B cell (primary cell): ENCODE measurements at places on chromosomes 5 and 9. TPM values are rescaled to one million over a fixed set of nuclear protein-coding genes. Genes with fewer than 3 reads are reported as not detected.

DNA sequence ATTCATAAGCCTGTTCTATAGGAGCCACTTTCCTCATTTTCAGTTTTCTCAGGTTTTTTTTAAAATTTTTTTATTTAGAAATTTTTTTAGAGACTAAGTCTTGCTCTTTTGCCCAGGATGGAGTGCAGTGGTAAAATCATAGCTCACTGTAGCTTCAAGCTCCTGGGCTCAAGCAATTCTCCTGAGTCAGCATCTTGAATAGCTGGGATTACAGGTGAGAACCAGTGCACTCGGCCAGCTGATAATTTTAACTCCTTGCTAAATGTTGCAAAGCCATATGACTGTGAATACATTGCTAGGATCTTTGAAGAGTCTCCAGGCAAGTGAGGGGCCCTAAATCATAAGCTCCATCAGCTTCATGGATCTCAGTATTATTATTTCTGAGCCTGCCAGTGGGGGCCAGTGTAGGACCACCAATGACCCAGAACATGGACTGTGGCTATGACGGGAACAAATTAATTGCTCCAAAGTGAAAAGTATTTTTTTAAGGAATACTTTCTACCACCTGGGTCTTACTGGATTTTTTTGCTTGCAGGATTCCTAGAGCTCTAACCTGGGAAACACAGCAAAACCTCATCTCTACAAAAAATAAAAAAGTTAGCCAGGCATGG, 5.7 kb upstream of the GAPVD1 start:
- H3K27ac ChIP-seq = no peak overlapping the region
- H3K4me3 ChIP-seq = no peak overlapping the region
- H3K36me3 ChIP-seq = no peaks in the 10 kb centered on the region
- no peaks in the 10 kb centered on the region for H3K27me3 ChIP-seq
- no peak for DNase-seq
- H3K4me1 ChIP-seq = peaks cover 4% of the 10 kb centered on the region

GRCh38 chr5:169657127-169657526, 20.1 kb downstream of the DOCK2 start:
- peaks cover 4% of the 10 kb centered on the region for H3K36me3 ChIP-seq
- H3K4me3 ChIP-seq = no peak overlapping the region
- H3K27me3 ChIP-seq = no peaks in the 10 kb centered on the region
- no peaks in the 10 kb centered on the region for H3K4me1 ChIP-seq

- no peak overlapping the region for H3K27ac ChIP-seq
- peak; percentile 49 for DNase-seq
- peaks cover 5% of the 10 kb centered on the region for H3K27me3 ChIP-seq
- no peaks in the 10 kb centered on the region for H3K4me1 ChIP-seq
Measured at GRCh38 chr9:78369639-78370219, 72.8 kb downstream of the PSAT1 start.

- no peaks in the 10 kb centered on the region for H3K36me3 ChIP-seq
- no peaks in the 10 kb centered on the region for H3K4me1 ChIP-seq
- no peak overlapping the region for H3K4me3 ChIP-seq
- H3K27me3 ChIP-seq = peaks cover 2% of the 10 kb centered on the region
Measured at GRCh38 chr5:147504535-147504934, 5.3 kb downstream of the DPYSL3 start.

GRCh38 chr5:167217097-167217743, 1074.2 kb upstream of the WWC1 start:
- no peaks in the 10 kb centered on the region for H3K27me3 ChIP-seq
- no peaks in the 10 kb centered on the region for H3K36me3 ChIP-seq
- H3K4me1 ChIP-seq = no peaks in the 10 kb centered on the region
- H3K4me3 ChIP-seq = no peak overlapping the region

- H3K27ac ChIP-seq = peak overlapping the region; percentile 88
- no peak for DNase-seq
- H3K27me3 ChIP-seq = no peaks in the 10 kb centered on the region
- no peaks in the 10 kb centered on the region for H3K36me3 ChIP-seq
Measured at GRCh38 chr5:154038261-154038706, 426 bp downstream of the FAM114A2 start.

DNA sequence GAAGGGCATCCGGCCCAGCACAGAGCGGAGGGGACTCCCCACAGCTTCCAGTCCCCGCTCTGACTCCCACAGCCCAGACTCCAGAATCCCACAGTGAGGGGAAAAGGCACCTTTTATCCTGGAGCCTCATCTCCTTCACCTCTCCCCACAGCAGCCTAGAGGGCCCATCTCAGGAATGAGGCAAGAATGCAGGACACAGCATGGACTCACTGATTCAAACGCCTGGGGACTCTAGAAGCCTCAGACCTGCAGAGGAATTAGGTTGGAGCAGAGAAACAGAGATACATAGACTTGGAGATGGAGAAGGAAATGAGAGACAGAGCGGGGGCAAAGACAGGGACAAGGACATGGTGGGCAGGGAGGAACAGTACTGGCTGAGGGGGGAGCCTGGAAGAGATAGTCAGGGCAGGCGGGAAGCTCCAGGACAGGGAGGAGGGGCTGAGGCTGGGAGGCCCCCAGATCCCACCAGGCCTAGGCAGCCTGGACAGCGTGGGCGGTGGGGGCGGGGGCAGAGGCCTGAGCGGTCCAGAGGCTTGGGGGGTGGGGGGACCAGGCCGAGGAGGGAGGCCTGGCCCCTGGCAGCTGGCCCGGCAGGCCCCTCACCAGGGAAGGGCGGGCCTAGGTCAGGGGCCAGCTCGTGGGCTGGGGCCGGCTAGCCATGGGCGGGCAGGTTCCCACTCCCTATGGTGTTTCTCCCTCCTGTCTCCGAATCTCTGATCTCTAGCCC, 15.8 kb downstream of the CNTFR start:
- H3K4me3 ChIP-seq = no peak overlapping the region
- peaks cover 13% of the 10 kb centered on the region for H3K4me1 ChIP-seq
- no peaks in the 10 kb centered on the region for H3K27me3 ChIP-seq
- H3K36me3 ChIP-seq = no peaks in the 10 kb centered on the region
- DNase-seq = no peak

DNA sequence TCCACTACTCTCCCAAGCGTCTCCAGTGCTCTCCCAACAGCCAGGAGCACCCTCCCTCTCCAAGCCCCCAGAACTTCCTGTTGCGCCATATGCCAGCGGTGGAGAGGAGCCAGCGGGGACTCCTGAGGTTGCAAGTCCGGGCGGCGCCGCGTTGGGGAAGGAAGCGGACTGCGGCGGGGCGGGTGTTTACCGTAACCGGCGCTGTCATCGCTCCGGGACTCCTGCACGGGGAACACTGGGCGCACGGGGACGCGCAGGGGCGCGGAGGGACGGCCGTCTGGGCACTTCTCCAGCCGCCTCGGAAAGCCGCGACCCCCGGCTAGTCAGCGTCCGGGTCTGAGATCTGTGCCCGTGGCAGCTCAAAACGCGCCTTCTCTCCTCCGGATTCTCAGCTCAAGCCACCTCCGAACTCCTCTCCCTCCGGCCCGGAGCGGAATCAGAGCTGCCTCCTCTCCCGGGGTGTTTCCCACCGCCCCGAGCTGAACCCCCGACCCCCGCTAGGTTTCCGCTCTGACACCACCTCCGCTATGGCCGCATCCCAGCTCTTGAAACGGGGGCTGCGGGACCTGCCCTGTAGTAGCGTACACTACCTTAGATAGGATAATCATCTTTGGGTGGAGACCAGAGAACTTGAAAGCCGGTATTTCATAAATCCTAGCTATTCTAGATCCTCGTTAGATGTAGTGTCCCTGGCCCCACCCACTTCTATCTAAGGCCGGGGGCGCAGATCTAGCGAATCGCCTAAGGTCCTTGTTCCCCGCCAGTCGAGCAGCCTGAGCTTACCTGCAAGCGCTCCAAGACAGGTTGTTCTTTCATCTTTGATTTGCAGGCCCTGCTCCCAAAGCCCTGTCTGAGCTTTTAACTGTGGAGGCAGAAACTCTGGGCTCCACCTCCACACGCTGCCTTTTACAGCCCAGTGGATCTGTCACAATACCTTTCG, at the start of gene TRPM6:
TRPM6 (minus strand) TSS at position 881 of the 940 bp plus-strand sequence; CDS start at position 816, 65 bp downstream.
- H3K27me3 ChIP-seq = peaks cover 22% of the 10 kb centered on the region
- no peak within 1 kb of the TSS for H3K27ac ChIP-seq
- peak; percentile 31 for DNase-seq
- peak within 1 kb of the TSS; percentile 47 for H3K4me3 ChIP-seq
- H3K4me1 ChIP-seq = peaks cover 20% of the 10 kb centered on the region

DNA sequence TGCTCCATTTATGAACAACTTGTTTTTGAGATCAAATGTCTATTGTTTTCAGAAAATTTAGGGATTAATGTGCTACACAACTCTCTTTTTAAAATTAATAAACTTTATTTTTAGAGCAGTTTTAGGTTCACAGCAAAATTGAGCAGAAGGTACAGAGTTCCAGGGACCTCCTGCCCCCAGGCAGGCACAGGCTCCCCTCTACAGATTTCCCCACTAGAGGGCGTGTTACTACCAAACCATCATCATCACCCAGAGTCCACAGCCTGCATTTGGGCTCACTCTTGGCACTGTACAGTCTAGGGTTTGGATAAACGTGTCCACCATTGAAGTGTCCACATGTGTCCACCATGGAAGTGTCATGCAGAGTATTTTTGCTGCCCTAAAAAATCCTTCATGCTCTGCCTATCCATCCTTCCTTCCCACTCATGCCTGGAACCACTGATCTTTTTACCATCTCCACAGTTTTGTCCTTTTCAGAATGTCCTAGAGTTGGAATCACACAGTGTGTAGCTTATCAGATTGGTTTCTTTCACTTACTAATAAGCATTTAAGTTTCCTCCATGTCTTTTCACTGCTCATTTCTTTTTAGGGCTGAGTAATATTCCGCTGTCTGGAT, 61.7 kb downstream of the MRPL36 start:
- peak; percentile 36 for DNase-seq
- H3K27ac ChIP-seq = no peak overlapping the region
- no peaks in the 10 kb centered on the region for H3K27me3 ChIP-seq
- H3K4me3 ChIP-seq = no peak overlapping the region
- no peaks in the 10 kb centered on the region for H3K4me1 ChIP-seq

DNA sequence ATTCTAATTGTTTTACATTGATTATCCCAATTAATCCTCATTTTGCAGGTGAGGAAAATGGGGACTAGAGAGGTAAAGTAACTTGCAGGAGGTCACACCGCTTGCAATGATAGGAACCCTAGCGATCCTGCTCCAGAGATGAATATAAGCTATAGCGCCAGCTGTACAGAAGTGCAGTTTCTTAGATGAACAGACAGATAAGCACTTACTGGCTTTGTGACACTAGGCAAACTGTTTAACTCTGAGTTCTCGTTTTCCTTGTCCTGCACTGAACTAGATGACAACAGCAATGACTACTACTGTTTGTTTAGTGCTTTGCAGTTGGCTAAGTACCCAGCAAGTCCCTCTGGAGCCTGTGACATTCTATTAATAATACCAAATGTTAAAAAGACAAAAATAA, 11.1 kb downstream of the LHX6 start:
- peaks cover 43% of the 10 kb centered on the region for H3K4me1 ChIP-seq
- H3K4me3 ChIP-seq = no peak overlapping the region

DNA sequence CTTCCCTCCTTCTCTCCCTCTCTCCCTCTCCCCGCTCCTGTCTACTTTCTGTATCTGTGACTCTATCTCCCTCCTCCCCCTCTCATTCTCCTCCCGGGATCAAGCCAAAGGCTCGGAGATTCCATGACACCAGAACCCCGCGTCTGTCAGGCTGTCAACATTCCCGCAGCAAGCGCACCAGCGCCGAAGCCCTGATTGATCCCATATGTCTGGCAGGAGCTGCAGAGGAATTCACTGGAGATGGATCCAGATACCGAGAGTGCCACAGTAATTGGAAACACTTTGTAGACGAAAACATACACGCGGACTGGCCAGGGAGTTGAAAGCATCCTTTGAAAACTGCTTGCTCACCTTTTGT, 300 bp upstream of the SVEP1 start:
- no peaks in the 10 kb centered on the region for H3K36me3 ChIP-seq
- no peak for DNase-seq
- H3K27ac ChIP-seq = no peak overlapping the region
- H3K27me3 ChIP-seq = peaks cover 6% of the 10 kb centered on the region
- H3K4me3 ChIP-seq = no peak overlapping the region
- H3K4me1 ChIP-seq = no peaks in the 10 kb centered on the region

DNA sequence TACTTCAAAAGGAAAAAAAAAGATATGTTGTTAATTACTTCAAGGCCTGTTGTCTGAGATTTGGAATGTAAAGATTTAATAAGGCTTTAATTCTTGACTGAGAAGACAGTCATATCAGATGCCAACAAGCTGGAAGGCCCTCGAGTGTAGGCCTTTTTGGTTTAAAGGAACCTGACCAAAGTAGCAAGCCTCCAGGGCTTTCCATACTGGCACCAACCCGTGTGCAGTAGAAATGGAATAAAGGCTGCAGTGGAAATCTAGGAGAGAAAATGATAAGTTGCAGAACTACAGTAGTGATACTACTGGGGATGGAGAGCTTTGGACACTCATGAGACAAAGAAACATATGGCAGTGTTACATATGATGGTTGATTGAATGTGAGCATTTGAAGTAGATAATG, 358.0 kb downstream of the TAF11L14 start:
- H3K4me3 ChIP-seq = no peak overlapping the region
- H3K27ac ChIP-seq = no peak overlapping the region
- no peak for DNase-seq
- H3K36me3 ChIP-seq = no peaks in the 10 kb centered on the region

GRCh38 chr9:113559834-113560800, 96.6 kb downstream of the RGS3 start:
- no peaks in the 10 kb centered on the region for H3K36me3 ChIP-seq
- H3K4me1 ChIP-seq = peaks cover 3% of the 10 kb centered on the region
- H3K27ac ChIP-seq = no peak overlapping the region
- H3K4me3 ChIP-seq = no peak overlapping the region
- H3K27me3 ChIP-seq = no peaks in the 10 kb centered on the region

- H3K36me3 ChIP-seq = no peaks in the 10 kb centered on the region
- no peaks in the 10 kb centered on the region for H3K27me3 ChIP-seq
- H3K4me3 ChIP-seq = no peak overlapping the region
- no peak overlapping the region for H3K27ac ChIP-seq
Measured at GRCh38 chr9:16585591-16585990, 284.9 kb downstream of the BNC2 start.

- no peak overlapping the region for H3K27ac ChIP-seq
- peaks cover 9% of the 10 kb centered on the region for H3K36me3 ChIP-seq
- no peak overlapping the region for H3K4me3 ChIP-seq
Measured at GRCh38 chr5:93874491-93874890, 133.1 kb upstream of the POU5F2 start.

GRCh38 chr9:92730897-92731296, 33.7 kb downstream of the BICD2 start:
- peaks cover 78% of the 10 kb centered on the region for H3K4me1 ChIP-seq
- H3K4me3 ChIP-seq = no peak overlapping the region
- DNase-seq = no peak
- peak overlapping the region; percentile 76 for H3K27ac ChIP-seq
- no peaks in the 10 kb centered on the region for H3K27me3 ChIP-seq

DNA sequence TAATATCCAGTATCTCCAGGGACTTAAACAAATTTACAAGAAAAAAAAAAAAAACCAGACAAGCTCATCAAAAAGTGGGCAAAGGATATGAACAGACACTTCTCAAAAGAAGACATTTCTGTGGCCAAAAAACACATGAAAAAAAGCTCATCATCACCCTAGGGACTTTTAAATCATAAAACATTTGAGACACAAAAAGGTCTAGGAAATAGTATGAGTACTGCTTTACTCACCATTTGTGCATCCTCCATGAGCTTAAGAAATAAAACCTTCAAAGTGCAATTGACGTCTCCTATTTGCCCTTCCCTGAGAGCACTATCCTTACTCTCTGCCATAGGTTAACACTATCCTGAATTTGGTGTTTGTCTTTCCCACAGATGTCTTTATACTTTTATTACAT, 193.7 kb upstream of the NREP start:
- no peak overlapping the region for H3K27ac ChIP-seq
- H3K36me3 ChIP-seq = no peaks in the 10 kb centered on the region
- no peak for DNase-seq
- peaks cover 21% of the 10 kb centered on the region for H3K4me1 ChIP-seq

FRMD3 gene
- 0.49 and 1.5 TPM in 2 replicates for total RNA-seq

CDC20B gene
- not detected in 2 replicates for total RNA-seq

UNC5A gene
- not detected in 2 replicates for total RNA-seq

EPB41L4B gene
- 2.5 and 2.9 TPM in 2 replicates for total RNA-seq

SPINK13 gene
- not detected in 2 replicates for total RNA-seq

SHOC1 gene
- not detected in 2 replicates for total RNA-seq

SHC3 gene
- 0.05 TPM in 1 of 2 replicates, not detected in the other for total RNA-seq

LRRC19 gene
- not detected in 2 replicates for total RNA-seq

PAX5 gene
- total RNA-seq = 275 and 282 TPM in 2 replicates
